GM12892 (cell line): ENCODE measurements at places on chromosomes 6 and 20.

DNA sequence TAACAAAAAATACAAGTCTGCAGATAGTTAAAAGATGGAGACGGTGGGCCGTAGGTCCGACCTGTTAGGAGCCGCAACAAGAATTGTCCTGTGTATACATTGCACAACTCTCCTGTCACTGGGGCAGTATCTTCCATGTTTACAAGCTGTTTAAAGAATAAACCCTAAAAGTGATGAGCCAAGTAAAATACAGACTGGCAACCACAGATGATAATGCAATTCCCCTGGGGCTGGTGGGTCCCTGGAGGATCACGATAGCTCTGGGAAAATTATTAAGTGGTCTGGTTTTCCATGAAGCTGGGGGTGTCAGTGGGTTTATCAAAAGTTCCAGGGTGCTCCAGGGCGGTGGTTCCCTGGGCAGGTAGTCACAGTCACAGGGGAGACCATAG, 8.1 kb upstream of the FAM50B start:
- DNase-seq, result no peak

GRCh38 chr6:138571181-138571580, 71.9 kb upstream of the NHSL1 start:
- no peak for DNase-seq

DNA sequence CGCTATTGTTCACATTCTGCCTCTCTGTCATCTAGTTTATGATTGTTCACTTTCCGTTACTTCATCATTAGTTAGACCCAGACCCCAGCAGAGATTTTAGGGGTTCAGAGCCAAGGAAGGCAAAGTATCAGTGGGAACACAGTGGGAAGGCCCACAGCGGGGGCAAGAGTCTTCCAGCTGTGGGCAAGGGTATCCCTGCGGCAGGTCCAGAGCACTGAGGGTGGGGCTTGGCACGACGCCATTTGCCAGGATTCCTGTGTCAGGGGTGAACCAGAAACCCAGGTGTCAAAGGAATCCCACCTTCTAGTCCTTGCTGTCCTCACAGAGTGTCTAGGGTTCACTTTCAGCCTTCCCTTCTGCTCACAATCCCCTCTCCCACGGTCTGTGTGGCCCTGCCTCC, 13.3 kb downstream of the RAET1E start:
- DNase-seq, result no peak

DNA sequence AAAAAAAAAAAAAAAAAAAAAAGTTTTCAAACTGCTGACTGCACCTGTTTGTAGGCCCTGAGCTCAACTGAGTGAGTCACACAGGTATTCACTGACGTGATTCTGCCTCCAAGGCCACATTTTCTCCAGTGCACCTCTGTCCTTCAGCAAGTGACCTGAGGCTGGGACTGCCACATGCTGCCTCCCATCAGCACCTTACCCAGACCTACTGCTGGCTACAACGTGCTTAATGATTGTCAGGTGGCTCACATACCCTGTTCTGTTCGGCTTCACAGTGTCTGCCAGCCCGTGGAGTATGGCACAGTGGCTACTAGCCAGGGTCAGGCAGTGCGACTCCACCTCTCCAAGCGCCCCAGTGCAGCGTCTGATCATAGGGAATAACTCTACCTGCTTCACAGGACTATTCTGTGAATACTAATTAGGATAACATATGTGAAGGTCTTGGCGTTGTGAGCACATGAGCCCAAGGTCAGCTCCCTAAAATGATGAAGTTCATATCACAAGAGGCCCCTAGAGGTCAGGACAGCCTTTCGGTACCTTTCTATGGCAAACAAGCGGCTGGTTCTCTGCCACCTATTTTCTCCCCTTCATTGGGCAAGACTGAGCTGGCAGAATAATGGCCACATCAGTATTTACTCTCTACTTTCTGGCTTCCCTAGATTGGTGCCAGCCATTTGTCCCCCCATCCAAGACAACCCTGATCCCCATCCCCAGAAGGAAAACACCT, 28.1 kb downstream of the RIPOR3 start:
- DNase-seq, result no peak

DNA sequence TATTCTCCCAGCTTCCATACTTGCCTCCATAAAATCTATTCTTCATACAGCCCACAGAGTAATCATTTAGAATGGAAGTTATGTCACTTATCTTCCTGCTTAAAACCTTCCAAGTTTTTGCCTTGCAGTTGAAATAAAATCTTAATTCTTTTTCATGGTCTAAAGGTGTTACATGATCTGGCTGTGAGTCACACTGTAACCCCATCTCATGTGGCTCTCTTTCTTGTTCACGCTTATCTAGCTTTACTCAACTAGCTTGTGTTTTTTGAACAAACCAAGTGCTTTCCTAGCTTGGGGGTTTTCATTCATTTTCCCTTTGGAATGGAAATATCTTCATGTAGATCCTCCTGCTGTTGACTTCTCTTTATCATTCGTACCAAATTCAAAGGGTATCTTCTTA, 23.6 kb upstream of the THEMIS start:
- DNase-seq, result no peak

GRCh38 chr6:53327017-53327395, 21.7 kb downstream of the ELOVL5 start:
- no peak for DNase-seq

DNA sequence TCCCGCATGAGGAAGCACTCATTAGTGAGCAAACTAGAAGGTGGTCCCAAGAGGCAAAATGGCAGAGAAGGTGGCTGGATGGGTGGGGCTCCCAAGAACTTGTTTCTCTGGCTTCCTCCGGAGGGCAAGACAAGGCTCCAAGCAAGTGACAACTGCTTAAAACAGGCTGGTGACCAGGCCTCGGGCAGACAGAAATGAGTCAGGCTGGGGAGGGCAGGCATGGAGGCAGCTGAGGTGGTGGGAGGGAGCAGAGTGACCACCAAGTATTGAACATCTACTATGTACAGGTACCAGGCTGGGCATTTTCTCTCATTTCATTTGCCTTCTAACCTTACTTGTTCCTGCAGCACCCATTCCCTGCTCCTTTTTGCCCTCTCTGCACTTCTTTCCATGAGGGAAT, 33.4 kb downstream of the TNXB start:
- DNase-seq, result no peak

GRCh38 chr6:79377047-79377446, 142.6 kb upstream of the HMGN3 start:
- DNase-seq, result no peak

- no peak for DNase-seq
These were observed 255.9 kb downstream of the SYNE1 start for GRCh38 chr6:152380993-152381898.

- no peak for DNase-seq
These were observed 13.4 kb downstream of the RAE1 start for GRCh38 chr20:57364451-57364850.

DNA sequence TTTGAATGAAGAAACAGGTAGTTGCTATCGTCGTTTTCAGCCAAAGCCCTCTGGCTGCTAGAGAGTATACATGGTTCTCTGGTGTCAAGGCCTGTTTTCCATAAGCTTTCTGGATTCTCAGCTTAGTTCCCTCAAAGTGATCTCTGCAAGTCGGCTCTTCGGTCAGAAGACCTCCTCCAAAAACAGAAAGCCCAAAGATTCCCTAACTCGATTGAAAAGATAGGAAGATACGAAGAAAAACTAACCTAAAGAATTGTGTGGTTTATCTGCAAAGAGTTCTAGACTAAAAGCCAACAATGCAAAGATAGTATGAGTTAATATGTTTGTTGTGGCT, 545 bp upstream of the ASCC3 start:
- no peak for DNase-seq

GRCh38 chr6:36666826-36667591, 11.5 kb upstream of the CDKN1A start:
- DNase-seq, result peak; percentile 66

GRCh38 chr6:157325069-157325805, 1.9 kb upstream of the TMEM242 start:
- DNase-seq, result no peak

DNA sequence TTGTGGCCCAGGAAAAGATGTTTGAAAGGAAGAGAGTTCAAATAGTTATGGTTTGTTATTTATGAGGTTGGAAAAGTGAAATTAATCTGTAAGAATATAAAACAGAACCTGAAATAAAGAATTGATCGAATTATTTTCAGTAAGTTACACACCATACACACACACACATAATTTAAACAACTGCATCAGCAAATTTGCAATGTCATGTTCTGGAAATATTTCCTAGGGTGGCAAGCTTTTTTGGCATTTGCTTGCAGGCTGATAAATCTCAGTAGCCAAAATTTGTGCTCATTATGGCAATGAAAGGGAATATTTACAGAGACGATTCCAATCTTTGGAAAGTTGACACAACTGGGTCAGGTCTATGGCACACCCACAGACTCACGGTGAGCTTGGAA, 9.5 kb downstream of the CITED2 start:
- no peak for DNase-seq

DNA sequence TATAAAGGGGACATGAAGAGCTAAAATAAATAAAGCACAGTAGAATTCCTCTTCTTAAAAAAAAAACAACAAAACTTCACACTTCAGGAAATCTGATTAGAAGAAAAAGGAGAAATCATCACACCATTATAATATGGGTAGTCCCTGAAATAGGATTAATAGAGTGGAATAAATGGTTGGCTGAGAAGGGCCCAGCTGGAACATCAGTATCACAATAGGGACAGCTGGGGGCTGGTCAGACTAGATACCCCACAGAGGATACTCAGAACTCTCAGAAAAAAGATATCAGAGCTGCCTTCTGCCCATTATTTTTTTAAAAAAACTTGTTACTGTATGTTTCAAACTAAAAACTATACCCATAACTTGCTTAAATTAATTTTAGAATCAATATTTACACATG, 75.2 kb downstream of the DST start:
- DNase-seq, result no peak

DNA sequence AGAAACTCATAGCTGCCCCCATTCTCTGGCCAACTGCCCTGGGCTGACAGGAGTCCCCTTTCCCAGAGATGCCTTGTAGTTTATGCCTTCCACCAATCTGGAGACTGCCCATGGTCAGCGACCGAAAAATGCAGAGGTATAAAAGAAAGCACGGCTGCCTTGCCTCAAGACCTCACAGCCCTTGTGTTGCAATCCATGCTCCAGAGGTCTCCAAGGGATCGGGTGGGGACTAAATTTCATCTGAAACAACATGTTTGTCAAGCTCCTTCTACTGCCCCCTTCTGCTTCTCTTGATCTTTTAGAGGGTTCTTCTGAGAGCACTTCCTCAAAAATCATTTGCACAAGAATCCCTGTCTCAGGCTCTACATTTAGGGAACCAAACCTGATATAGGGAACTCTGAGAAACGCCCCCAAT, 128.8 kb downstream of the PLCB1 start:
- DNase-seq, result no peak

DNA sequence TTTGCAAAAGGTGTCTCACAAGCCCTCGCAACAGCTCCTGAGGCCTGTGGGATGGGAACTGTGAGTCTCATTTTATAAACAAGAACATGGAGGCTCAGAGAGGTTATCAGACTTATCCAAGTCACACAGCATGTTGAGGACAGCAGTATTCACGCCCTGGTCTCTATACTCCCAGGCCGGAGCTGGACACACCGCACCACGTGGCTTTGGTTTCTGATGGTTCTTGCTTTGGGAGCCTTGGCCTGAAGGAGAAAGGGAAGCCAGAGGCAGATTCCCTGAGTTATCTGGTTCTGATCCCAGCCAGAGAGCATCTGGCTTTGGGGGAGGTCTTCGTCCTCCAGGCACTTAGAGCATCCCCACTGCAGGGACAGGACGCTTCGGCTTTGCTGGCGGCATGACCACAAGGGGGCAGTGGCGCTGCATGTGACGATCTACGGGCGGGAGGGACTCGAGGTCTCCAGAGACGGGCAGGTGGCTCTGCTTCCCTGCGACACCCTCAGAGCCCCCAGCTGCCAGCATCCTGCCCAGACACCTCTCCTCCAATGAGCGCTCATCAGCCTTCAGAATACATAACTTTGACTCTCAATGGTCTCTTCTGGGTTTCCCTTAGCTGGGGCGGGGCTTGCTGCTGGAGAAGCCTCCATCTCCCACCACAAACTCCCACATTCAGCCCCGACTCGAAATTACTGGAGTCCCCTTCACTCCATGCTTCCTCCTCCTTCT, 51.4 kb upstream of the SAYSD1 start:
- DNase-seq, result peak; percentile 80

DNA sequence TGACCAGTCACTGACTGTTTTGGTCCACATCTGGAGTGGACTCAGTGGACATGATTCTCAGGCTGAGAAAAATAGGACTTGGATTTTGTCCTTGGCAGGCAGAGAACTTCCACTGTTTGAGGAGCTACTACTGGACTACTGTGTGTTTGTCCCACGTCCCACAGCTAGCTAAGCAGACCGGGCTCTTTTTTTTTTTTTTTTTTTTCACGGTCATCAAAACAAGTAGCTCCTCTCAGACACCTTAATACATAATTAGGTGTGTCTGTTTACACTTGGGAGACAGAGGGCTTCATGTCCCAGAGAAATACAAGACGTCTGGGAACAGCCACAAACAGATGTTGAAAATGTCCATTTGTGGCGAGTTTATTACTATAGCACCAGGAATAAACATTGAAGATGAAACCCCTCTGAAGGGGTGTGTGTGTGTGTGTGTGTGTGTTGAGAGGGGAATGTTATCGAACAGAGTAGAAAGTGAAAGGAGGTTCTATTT, 155.0 kb upstream of the SUPT3H start:
- DNase-seq, result no peak

DNA sequence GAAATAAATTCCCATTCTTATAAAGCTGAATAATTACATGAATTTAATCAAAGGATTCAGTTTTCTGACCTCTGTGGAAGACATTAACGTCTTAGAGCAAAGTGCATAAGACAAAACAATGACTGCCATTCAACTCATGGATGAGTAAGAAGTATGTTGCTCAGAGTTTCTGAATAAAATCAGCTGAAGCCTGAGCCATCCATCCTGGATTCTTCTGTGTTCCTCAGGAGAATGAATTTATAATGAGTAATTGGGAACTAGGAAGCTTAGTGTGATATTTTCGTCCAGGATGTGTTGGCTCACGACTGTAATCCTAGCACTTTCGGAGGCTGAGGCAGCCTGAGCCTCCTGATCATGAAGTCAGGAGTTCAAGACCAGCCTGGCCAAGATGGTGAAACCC, 62.8 kb downstream of the PERP start:
- no peak for DNase-seq

- DNase-seq, result no peak
These were observed 4.5 kb upstream of the MYT1 start for GRCh38 chr20:64159711-64160110.

- no peak for DNase-seq
These were observed 527.8 kb upstream of the RNF217 start for GRCh38 chr6:124434421-124434820.

DNA sequence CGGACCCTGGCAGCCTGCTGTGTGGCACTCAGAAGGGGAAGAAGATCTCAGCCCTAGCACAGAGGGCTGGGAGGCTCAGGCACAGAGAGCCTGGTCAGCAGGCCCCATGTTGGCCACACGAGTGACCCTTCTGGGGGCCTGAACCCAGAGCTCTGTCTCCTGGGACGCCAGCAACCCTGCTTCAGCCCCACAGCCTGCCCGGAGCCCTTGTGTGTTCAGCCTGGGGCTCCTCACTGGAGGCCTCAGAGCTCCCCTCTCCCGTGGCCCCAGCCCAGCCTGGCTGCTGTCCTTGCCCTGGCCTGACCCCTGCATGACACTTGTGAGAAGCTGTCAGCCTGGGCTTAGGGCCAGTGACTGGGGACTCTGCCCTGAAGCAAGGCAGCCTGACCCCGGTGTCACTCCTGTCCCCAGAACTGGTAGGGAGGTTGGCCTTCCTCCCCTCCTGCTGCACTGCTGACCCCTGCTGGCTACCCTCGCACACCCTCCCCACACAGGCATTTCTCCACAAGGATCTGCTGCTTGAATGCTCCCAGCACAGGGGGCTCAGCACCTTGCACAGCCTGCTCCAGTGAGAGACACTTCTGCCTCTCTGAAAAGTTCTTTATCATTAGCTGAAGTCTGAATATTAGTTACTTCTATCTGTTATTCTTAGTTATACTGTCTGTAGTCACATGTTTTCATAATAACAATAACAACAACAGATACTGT, 15.4 kb upstream of the IP6K3 start:
- DNase-seq, result no peak
